ENCODE measurements at places on chromosomes 1 and 21.

- DNase-seq = no peak
Measured at GRCh38 chr1:240486611-240487010, 125.3 kb downstream of the GREM2 start.

GRCh38 chr1:159055181-159055641 lies 21.4 kb downstream of the AIM2 start:
- no peak for DNase-seq

DNA sequence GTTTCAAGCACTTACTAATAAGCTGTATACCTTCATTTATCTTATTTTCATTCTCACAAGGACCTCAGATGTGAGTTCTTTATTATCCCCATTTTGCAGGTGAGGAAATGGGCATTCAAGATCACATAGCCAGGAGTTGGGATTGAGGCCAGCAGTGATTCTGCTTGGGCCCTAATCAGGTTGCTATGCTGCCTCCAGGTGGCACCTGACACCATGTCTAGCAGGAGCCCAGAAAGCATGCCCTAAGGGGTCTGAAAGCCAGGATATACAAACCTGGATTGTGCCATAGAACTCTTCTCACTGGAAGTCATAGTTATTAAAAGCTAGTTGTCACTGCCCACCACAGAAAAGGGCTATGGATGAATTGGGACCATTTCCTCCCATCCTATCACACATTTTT lies 61.1 kb downstream of the FYB2 start:
- DNase-seq = no peak

- peak; percentile 28 for DNase-seq
Measured at GRCh38 chr1:15153842-15154479, 414 bp downstream of the TMEM51 start.

DNA sequence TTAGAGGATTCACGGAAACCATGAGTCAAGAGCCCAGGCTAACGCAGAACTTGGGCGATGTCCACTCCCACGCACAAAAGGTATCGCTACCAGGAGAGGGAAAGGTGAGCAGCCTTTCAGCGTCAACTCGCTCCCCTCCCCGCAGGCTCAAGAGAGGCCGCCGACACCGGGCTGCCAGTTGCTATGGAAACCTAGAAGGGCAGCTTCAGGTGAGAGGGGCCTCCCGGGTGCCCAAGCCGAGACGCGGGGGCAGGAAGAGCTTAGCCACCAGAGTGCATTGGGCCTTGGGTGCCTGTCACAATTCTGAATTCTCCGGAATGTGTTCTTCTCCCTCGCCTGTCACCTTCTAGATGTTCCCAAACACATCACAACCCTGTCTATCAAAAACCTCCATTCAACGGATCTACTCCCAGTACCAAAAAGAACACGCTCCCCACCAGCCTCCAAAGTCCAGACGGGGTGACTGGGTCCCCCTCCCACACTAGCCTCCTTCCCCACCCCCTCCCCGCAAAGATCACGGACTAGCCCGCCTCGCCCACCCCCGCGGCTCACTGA lies 694 bp downstream of the MEAF6 start:
- DNase-seq = peak; percentile 2

DNA sequence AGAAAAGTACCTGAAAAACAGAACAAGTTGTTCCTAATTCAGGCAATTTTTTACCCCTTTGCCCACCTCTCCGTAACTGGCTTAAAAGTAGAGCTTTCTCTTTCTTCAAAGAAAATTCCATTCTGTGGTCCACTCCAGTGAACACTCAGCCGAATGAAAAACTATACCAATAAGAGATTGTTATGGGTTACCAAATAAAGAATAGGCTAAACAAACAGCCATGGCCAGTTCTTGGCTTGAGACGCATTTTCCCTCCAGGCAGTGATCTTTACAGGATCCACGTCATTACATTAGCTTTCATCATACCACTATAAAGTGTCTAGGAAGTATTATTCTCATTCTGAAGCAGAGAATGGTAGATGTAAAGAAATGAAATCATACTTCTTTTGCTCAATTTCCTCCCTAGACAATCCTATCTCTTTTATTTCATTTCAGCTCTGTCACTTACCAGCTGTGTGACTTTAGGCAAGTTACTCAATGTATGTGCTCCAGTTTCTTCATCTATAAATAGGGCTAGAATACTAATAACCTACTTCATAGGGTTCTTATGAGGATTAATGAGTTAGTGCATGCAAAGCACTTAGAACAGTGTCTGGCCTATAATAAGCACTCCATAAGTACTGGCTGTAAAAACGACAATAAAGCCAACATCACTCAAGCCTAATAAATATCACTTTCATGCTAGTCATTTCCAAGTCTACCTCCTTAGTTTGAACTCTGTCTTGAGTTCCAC lies 26.5 kb upstream of the TRIM45 start:
- peak; percentile 62 for DNase-seq

GRCh38 chr1:223143537-223144248 lies 645 bp upstream of the TLR5 start:
- DNase-seq = no peak

DNA sequence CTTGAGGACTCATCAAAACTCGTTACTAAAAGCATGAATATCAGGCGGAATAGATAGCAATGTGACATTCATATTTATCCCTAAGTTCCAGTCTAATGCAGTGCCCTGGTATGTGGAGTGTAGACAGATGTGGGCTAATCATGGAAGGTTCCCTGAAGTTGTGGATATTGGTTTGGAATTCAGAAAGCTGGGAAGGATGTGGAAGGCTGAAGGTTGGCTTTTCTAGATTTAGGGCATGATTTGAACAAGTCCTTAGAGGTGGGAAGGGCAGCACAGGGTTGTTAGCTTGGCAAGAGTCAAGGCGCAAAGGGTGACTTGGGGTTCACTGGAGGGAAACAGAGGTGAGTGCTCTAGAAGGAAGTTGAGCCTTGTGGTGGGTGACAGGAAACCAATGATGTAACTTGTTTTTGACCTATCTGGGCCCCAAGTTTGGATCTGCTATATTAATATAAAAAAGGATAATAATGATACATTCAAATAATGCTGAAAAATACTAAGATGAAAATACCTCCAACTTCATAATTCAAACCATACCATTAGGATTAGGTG lies 21.9 kb downstream of the LGALS8 start:
- DNase-seq = peak; percentile 6

DNA sequence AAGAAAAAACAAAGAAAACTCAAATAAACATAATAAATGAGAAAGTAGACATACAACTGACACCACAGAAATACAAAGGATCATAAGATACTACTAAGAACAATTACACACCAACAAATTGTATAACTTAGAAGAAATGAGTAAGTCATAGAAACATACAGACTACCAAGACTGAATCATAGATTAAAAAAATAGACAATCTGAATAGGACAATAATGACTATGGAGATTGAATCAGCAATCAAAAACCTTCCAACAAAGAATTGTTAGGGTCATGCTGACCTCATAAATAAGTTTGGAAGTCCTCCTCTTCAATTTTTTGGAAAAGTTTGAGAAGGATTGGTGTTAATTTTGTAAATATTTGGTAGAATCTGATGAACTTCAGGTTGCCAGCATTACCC lies 159.0 kb downstream of the PTBP2 start:
- DNase-seq = no peak

GRCh38 chr1:87508247-87508787 lies 179.6 kb downstream of the LMO4 start:
- peak; percentile 24 for DNase-seq

- DNase-seq = no peak
Measured at GRCh38 chr1:65200411-65200810, 52.4 kb downstream of the AK4 start.

DNA sequence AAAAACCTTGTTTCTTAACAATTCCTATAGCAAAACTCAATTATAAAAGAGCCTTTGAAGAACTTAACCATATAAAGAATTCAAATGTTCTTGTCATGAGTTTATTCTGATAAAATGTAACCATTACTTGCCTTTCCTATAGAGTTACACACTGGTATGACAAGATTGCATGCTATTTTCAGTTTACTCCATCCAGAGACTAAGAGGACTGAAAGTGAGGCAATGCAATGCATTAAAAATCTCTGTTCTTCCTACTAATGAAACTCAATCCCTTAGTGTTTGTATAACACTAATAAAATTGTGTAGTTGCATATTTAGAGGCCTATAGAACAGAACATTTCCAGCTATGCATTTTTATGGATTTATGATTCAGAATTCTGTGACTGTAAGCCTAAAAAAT lies 88.1 kb downstream of the COP1 start:
- peak; percentile 38 for DNase-seq

DNA sequence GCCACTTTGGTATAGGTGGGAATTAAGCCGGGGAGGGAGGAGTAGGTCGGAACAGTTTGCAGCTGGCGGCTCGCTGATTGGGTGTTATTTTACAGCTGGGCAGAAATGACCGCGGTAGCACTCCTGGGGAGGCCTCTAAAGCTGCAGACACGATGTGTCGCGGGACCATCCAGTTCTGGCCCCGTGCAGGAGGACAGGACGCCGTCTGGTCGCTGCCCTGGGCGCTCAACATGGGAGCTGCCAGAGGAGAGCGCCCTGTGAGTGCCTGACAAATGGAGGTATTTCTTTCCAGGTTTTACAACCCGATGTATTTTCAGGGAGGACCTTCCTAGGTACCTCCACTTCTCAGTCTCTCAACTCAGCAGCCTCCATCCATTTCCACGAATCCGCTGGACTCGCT lies 46.2 kb downstream of the CDC7 start:
- DNase-seq = no peak

GRCh38 chr1:234595899-234596298 lies 14.1 kb downstream of the IRF2BP2 start:
- DNase-seq = no peak

DNA sequence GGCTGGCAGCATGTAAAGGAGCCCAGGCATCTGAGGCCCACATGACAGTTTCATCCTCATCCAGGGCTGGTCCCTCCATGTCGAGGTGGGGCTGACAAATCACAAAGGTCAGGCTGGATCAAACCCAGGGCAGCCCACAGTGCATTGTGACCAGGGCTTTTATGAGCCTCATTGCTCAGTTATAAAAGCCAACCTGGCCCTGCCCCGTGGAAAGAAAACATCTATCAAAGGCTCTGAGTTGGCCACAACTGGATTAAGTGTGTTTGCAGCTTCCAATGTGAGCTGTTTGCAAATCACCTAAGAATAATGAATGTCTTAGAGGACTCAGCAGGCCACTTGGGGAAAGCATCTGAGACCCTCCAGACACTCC lies 45.4 kb downstream of the GRHL3 start:
- no peak for DNase-seq

- DNase-seq = no peak
Measured at GRCh38 chr1:100328133-100328532, 24.2 kb upstream of the CDC14A start.

- no peak for DNase-seq
Measured at GRCh38 chr1:220290140-220290761, 18.0 kb upstream of the RAB3GAP2 start.

DNA sequence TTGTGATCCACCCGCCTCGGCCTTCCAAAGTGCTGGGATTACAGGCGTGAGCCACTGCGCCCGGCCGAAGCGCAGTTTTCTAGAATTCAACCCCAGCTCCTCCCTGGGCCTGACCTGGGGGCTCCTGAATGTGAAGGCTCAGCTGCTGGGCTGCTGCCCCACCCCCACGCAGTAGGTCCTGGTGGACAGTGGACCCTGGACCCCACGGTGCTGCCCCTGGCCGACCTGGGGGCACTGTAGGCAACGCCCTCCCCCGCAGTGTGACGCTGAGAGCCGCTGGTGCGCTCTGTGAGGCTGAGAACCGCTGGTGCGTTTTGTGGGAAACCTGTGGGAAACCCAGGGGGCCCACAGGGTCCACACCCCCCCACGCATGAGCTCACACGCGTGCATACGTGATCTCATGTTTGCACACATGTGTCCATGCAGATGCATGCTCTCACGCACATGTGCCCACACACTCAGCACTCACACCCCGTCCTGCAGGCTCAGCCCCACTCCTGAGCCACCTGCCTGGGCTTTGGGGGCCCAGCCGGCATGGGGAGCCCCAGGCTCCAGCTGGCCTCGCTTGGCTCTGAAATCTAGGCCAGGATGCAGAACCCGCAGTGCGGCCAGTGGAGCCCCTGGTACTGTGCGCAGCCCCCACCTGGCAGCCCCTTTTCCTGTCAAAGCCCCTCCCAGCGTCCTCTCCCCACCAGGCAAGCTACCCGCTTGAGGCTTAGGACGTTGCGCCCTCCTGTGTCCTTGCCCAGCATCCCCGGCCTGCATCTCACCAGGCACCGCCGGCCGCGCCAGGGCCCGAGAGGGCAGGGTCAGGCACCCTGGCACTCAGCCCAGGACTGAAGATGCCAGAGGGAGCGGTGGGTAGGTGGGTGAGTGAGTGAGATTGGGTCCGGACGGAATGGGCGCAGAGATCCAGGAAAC lies 67.7 kb downstream of the COL18A1 start:
- DNase-seq = no peak

- no peak for DNase-seq
Measured at GRCh38 chr1:64263856-64264255, 60.4 kb downstream of the UBE2U start.

GRCh38 chr1:166164646-166164994 lies 2.2 kb downstream of the FAM78B start:
- no peak for DNase-seq

DNA sequence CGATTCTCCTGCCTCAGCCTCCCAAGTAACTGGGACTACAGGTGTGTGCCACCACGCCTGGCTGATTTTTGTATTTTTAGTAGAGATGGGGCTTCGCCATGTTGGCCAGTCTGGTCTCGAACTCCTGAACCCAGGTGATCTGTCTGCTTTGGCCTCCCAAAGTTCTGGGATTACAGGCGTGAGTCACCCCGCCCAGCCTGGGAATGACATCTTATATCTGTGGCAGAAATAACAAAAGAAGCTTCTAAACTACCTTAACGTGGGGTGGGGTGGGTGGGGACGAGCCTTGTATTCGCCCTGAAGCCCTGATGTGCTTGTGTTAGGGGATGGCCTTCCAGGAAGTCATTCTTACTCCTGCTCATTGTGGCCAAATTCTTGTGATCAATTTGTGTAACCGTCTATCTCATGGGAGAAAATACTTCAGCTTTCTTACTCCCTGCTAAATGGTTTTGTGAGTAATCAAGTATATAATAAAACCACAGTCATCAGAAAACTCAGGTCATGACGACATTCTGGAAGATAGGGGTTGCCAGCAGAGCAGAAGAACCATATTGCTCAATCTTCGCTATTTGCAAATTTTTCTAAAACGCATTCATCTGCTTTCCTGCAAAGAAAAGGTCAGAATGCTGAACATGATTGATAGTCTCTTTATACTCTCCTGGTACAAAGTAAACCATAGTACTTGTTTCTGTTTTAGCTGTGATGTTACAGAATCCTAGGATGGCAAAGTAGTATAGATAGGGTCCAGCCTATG lies 63.2 kb downstream of the DIRAS3 start:
- peak; percentile 96 for DNase-seq

GRCh38 chr1:10848109-10848684 lies 51.8 kb upstream of the CASZ1 start:
- no peak for DNase-seq

DNA sequence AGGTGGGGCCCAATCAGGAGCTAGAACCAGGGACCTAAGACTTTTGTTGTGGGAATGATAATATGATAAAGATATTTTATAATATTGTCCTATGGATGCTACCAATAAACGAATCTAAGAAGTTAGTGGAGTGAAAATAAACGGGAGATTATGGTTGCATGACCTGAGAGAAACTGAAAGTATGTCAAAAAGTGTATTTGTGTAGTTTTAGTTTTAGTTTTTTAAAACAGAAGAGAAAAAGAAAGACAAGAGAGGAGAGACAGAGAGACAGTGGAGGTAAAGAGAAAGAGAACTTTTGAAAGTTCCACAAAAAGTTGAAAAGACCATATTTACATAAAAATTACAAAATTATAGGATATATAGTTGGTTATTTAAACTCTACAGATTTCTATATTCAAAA lies 64.1 kb upstream of the TMPRSS15 start:
- no peak for DNase-seq

- DNase-seq = no peak
Measured at GRCh38 chr21:31974454-31974985, 101.7 kb downstream of the HUNK start.
